ENCODE measurements at places on chromosomes 1 and 21.

- DNase-seq = no peak
Measured at GRCh38 chr1:201404055-201404454, 4.9 kb upstream of the LAD1 start.

GRCh38 chr1:221206076-221206475, 326.8 kb downstream of the HLX start:
- no peak for DNase-seq

DNA sequence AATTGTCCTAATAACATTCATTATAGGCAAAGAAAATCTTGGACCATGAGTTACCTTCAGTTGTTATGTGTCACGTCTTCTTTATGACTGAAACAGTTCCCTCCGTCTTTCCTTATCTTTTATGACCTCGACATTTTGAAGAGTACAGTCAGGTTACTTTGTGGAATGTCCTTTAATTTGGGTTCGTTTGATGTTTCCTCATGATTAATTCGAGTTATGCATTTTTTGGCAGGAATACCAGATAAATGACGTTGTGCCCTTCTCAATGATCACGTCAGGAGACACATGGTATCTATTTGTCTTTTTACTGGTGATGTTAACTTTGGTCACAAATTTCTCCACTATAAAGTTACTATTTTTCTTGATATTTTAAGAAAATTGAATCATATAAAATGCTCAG, 17.3 kb upstream of the KLF17 start:
- DNase-seq = no peak

GRCh38 chr1:15786581-15786980, 20.9 kb downstream of the UQCRHL start:
- DNase-seq = no peak

DNA sequence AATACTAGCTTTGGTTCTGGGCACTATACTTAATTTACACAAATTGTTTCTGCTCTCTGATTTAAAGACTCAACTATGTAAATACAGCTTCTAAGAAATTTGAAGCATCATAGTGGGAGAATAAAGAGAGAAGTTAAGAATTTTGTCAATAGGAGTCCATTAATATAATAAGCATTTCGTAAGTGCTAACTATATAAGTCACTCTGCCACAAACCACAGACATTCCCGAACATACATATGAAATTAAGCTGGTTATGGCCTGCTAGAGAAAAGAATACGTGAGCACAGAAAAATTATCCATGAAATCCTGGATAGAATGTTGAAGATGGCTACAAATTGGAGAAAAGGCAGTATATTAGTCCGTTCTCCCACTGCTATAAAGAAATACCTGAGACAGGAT, 526.2 kb downstream of the MRPL39 start:
- DNase-seq = no peak

DNA sequence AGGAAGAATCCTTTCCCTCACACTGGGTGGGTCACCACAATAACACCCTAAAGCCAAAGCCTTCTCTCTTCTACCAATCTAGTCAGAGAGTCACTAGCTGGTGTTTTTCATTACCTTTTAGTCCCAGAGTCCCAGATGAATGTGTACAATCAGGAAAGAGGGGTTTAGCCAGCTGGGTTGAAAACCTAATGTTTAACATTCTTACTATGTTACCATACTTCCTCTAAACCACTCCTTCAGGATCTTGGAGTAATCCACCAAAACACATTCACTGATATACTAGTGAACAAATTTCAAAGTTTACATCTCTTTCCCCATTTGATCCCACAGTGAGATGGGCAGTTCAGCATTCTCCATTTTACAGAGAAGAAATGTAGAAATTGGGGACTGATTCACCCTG, 9.7 kb downstream of the LPAR3 start:
- no peak for DNase-seq

Measured in CD4-positive, alpha-beta T cell (primary cell).